SK-N-DZ (cell line): ENCODE measurements at places on chromosomes 13 and 19.

- no peak for DNase-seq
Observed at GRCh38 chr19:3115916-3116602, 19.8 kb upstream of the GNA15 start.

- DNase-seq: no peak
Observed at GRCh38 chr19:5136073-5136855, 167.4 kb downstream of the KDM4B start.

GRCh38 chr19:34269968-34270621 is 15.7 kb downstream of the GARRE1 start:
- no peak for DNase-seq

DNA sequence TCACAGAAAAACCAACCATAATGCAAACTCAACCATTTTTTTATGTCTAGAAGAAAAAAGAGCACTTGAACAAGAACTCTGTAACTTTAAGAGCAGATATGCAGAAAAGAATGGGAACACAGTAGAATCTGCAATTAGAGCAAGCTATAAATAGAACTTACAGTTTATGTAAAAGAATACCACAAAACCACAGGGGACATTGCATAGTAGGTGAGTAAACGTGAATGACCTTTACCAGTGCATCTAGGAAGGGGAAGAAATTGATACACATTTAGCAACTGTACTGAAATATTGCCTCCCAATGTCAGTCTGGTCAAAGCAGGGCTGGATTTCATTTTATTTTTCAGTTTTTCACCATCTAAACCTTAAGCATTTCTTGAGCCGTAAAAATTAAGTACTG is 242.2 kb upstream of the EDNRB start:
- DNase-seq: no peak

GRCh38 chr19:28500296-28500695 is 712.7 kb downstream of the UQCRFS1 start:
- no peak for DNase-seq

- DNase-seq: peak; percentile 76
Observed at GRCh38 chr13:23074075-23074828, 106.5 kb upstream of the SGCG start.

DNA sequence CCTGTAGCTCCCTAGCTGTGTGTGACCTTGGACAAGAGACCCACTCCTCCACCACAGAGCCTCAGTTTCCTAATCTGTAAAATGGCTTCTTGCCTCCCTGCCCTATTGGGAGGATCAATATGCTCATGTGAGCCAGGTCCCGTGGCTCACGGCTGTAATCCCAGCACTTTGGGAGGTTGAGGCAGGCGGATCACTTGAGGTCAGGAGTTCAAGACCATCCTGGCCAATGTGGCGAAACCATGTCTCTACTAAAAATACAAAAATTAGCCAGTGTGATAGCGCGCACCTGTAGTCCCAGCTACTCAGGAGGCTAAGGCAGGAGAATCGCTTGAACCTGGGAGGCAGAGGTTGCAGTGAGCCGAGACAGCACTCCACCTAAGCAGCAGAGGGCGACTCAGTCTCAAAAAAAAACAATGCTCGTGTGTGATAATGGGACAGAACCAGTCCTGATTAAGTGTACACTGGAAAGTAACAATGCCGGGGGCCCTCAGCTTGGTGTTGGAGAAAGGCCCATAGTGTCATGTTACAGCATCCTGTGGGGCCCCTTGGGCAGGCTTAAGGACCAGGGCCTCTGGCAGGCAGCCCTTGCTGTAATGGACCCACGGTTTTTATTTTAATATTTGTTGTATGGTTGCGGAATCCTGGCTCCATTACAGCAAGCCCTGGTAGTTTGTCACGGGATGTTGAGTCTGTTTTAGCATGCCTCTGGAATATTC is 6.8 kb downstream of the RPS11 start:
- DNase-seq: peak; percentile 54

- no peak for DNase-seq
Observed at GRCh38 chr13:95234242-95234641, 67.0 kb downstream of the ABCC4 start.

DNA sequence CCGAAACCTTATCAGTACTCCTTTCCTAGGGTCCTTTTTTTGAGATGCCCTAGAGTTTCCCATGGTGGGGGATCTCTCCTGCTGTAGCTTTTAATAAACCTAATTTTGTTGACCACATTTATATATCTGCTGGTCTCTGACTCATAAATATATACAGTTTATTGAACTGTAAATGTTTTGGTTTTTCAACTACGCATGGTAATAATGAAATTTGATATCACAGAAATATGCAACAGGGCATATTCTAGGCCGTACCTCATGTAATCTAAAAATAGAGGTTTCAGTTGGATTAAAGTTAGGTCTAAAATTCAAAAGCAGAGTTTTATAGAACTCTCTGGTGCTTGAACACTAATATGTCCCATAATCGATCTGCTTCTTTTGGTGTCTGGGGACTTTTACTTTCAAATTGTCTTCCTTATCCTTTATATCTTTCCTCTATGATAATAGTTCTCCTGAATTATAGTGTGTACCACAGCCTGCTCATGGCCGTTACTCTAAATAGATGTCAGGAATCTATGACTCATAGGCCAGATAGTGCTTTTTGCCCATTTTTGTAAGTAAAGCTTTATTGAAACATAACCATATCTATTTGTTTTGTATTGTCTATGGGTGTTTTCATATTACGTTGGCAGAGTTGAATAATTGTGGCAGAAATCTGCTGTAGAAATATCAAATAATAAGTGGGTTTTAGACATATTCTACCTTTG is 324.8 kb upstream of the PCDH9 start:
- DNase-seq: no peak

GRCh38 chr19:48053856-48054255 is 10.0 kb upstream of the CABP5 start:
- no peak for DNase-seq

DNA sequence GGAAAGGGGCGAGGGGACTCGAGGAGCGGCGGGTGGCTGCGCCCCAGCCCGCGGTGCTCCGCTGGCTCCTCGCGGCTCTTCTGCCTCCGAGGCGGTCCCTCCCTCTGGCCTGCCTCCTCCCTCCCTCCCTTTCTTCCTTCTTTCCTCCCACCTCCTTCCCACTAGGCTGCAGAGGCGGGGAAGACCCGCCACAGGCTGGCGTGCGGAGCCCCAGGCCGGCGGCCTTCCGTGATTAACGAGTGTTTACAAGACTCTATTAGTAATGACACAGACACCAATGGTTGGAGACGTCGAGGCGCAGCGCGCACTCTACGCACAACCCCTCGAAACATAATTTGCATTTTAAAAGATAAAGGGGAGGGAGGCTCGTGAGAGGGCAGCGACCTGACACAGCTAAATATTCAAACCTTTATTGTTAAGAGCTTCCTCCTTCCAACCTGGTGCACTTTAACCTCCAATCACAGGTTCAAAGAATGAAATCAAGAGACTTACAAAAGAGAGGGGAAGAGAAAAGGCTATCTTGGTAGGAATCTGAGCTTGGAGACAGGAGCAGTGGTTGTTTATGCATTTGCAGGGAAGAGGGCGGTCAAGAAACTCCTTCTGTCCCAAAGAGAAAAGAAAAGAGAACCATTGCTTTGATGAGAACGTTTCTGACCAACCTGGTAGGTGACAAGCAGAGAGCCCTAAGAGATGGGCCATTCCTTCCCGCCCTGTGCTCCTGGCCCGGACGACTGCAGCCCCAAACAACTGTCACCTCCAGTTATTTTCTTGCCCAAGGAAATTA is at the start of gene CDX2:
Gene CDX2 (minus strand): TSS at position 234 of the 784 bp plus-strand sequence. CDS start 309 bp downstream, outside the sequence.
- DNase-seq: no peak

GRCh38 chr19:5287066-5287465 is 53.5 kb downstream of the PTPRS start:
- no peak for DNase-seq

GRCh38 chr13:103283451-103283820 is 217.2 kb upstream of the SLC10A2 start:
- DNase-seq: no peak

GRCh38 chr19:50975766-50976165 is 6.4 kb upstream of the KLK6 start:
- DNase-seq: no peak

GRCh38 chr13:23848646-23849141 is 40.5 kb downstream of the MIPEP start:
- no peak for DNase-seq

DNA sequence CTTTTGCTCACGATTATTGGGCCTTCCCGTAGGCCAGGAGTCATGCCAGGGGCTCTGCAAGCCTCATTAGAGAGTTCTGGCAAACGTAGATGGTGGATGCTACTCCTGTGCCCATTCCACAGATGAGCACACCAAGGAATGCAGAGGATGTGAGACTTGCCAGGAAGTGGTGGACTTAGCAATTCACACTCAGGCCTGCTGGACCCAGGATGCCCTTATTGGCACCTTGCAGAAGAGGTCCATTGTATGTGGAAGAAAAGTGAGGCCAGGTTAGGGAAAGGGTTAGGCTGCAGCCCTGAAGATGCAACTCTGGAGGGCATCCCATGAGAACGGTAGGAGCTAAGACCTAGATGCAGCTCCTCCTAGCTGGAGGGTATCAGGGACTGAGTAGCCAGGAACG is 5.9 kb downstream of the UNC13A start:
- no peak for DNase-seq

DNA sequence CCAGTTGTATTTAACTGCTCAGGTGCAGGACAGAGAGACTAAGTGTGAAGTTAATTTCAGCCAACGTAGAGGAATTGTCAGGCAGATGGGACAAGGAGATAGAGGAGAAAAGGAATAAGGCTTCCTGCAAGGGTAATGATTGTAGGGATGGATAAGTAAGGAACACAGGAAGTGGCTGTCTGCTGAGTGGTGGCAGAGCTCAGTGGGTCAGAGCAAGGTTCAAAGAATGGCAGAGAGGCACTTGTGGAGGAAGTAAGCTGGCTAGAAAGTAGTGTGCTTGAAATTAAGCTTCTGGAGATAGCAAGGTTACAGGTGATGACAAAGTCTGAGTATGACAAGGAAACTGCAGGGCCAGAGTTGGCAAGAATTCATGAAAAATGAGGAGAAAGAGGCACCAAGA is 47.9 kb downstream of the USPL1 start:
- no peak for DNase-seq

DNA sequence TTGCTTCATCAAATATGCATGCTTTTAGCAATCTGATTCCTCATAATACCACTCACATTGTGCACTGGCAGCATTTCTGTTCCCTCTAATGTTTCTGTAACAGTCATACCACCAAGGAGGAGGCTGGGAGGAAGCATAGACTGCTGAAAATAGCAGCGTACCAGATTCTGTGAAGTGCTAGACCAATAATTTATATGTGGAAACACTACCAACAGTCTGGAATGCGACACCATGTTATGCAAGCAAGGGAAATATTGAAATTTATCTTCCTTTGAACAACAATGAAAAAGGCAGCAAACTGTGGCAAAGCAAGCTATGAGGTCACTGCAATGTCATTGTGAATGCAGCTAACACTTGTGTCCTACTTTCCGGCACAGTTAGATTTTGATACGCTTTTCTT is 1388.0 kb downstream of the EFNB2 start:
- DNase-seq: no peak

- peak; percentile 43 for DNase-seq
Observed at GRCh38 chr19:4456476-4456842, 1.1 kb downstream of the UBXN6 start.

DNA sequence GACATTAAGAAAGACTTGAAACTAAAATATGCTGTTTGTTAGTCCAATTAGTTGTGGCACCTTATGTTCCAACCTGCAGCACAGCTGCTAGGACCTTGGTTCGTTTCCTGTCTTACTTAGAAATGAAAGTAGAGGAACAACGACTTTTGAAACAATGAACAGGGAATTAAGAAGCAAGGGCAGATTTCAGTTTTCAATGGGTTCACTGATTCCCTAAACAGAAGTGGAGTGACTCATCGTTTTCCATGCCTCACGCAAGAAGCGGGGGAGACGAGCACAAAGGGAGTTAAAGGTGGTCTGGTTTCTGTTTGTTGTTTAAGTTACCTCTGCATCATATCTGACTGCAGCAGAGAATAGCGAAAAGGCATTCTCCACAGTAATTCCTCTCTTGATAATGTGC is 44.8 kb downstream of the PHF11 start:
- no peak for DNase-seq

GRCh38 chr19:42816894-42817293 is 51.4 kb upstream of the PSG8 start:
- DNase-seq: no peak

- DNase-seq: no peak
Observed at GRCh38 chr13:44151474-44151873, 222.2 kb upstream of the SERP2 start.

- DNase-seq: no peak
Observed at GRCh38 chr19:5231857-5232678, 108.5 kb downstream of the PTPRS start.

- no peak for DNase-seq
Observed at GRCh38 chr13:65605396-65605795, 1624.7 kb downstream of the PCDH9 start.

DNA sequence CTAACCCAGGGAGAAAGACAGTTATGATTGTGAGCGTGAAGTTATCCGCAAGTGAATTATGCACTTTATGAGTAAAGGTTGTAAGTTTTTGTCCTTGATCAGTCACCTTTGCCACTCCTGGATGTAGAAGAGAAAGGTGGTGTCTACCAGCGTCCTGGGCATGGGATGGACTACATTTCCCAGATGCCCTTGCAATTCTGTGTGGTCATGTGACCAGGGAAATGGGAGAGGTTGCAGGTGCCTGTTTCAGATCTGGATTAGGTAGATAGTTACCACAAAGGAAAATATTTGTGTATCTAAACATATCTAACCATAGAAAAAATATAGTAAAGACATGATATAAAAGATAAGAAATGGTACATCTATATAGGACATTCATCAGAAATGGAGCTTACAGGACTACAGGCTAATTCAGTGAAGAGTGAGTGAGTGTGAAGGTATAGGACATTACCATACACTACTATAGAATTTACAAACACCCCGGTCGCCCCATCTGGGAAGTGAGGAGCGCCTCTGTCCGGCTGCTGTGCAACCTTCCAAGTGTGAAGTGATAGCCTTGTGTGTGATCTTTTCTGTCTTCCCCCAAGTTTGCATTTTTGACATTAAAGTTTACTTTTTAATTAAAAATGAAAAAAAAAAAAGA is 51.6 kb upstream of the CACNA1A start:
- DNase-seq: no peak

- no peak for DNase-seq
Observed at GRCh38 chr19:30444686-30445232, 72.6 kb downstream of the ZNF536 start.

DNA sequence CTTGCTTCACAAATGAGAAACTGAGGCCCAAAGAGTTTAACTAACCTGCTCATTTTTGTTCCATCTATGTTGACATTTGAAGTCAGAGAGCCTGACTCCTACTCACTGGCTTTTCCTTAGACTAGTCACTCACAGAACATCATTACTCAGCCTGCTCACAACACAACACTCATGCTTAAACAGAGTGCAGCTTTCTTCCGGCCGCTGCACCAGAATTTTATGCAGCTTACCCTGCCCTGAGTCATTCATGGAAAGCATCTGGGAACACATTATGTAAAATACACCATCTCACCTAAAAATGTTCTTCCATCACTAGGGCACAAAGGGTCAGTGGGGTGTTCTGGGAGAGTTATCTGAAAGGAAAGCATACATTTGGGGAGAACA is 303.4 kb downstream of the SPRY2 start:
- no peak for DNase-seq
